Non-pigmented ciliary epithelial cell (primary cell): ENCODE measurements at places on chromosomes 1 and 21.

- DNase-seq: no peak
Measured at GRCh38 chr1:202638019-202638700, 72.1 kb downstream of the SYT2 start.

GRCh38 chr1:221292652-221293051 is 413.4 kb downstream of the HLX start:
- DNase-seq: no peak

DNA sequence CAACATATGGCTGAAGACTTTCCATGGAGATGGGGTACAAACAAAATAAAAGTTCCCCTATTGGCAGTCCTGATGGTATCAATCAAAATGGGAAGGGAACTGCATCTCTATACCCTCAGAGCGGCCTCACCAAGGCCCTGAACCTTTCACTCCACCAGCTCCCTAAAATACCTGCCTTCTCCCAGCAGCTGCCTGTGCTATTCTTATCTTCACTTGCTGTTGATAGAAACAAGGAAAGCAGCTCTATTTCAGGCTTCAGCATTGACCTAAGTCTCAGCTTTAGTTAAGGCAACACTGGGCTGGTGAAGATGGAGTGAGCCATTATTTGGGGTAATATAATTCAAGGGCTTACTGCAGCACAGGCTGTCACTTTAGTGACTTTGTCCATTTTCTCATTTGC is 21.7 kb upstream of the PIGC start:
- DNase-seq: no peak

- no peak for DNase-seq
Measured at GRCh38 chr1:208211921-208212843, 32.0 kb downstream of the PLXNA2 start.

DNA sequence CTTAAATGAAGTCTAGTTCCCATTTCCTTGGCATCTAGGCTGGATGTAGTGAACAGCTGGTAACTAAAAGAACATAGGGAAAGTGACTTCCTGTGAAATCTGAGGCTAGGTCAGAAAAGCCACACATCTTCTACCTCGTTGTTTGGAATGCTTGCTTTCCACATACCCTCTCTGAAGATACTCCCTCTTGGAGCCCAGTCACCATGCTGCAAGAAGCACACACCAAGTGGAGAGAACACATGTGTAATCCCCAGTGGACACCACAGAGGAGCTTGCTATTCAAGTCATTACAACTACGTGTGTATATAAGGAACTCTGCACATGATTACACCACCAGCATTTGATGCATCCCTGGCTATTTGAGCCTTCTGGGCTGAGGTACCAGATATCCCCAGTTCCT is 125.9 kb downstream of the RGS21 start:
- DNase-seq: no peak
